ENCODE measurements at places on chromosomes 7 and 10. TPM values are rescaled to one million over a fixed set of nuclear protein-coding genes. Genes with fewer than 3 reads are reported as not detected.

- no peak for DNase-seq
These were observed 153.5 kb downstream of the RNF216 start for GRCh38 chr7:5627745-5628547.

DNA sequence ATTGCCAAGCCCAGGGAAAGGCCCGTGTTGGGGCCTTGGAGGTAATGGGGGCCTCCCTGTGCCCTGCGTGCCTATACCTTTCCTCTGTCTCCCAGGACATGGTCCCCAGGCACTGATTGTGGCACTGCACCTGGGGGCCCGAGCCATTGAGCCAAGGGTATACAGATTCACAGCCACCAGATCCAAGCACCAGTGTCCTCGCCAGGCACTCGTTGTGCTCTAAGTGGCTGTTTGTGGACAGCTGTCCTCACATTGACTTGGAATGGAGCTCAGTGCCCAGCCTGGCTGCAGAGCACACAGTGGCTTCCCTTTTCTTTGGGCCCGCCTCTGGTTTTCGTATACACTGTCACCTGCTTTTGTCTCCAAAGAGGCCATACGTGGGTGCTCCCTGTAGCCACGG is 72.0 kb upstream of the BTBD16 start:
- DNase-seq = no peak

DNA sequence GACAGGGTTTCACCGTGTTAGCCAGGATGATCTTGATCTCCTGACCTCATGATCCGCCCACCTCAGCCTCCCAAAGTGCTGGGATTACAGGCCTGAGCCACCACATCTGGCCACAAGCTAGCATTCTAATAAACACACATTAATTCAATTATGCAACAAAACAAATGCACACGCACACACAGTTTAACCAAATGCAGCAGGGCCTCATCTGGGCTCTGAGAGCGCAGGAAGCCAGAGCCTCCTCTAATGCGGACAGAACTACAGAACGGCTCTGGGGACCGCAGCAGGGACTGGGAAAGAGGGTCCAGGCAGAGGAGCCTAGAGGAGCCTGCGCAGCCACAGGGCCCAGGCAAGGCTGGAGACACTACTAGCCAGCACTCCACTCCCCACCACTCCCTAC is 3.8 kb downstream of the MAD1L1 start:
- DNase-seq = no peak

The ATRNL1 gene
- not detected for polyA plus RNA-seq

- DNase-seq = no peak
These were observed 393.0 kb downstream of the NRG3 start for GRCh38 chr10:82267960-82268359.

DNA sequence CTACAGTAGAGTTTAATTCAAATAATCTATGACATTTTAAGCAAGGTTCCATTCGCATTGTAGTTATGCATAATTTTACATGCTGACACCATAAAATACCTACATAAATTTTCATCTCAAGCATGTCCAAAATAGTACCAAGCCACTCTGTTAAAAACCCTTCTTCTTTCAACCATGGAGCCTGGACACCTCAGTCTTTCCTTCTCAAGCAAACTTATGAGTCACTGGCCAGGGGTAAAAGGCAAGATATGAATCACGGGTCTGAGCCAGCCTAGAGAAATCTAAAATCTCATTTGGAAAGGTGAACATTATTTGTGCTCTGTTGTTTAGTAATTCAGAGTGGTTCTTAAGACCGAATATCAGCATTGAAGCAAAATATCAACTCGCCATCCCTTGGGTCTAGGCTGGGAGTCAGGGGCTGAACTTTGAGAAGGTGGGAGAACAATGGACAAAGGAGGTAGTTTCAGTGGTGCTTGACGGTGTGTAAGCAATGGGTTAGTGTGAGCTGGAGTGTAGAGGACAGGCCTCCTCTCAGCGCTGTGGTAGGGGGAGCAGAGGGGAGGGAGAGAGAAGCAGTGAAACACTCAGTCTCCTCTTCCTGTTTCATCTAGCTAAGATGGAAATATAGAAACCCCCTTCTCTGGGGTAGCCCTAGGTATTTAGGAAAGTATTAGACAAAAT is 19.1 kb upstream of the GPAM start:
- no peak for DNase-seq

Measured in CD8-positive, alpha-beta memory T cell (primary cell).